MCF 10A (cell line): ENCODE measurements at places on chromosomes 3 and 15.

DNA sequence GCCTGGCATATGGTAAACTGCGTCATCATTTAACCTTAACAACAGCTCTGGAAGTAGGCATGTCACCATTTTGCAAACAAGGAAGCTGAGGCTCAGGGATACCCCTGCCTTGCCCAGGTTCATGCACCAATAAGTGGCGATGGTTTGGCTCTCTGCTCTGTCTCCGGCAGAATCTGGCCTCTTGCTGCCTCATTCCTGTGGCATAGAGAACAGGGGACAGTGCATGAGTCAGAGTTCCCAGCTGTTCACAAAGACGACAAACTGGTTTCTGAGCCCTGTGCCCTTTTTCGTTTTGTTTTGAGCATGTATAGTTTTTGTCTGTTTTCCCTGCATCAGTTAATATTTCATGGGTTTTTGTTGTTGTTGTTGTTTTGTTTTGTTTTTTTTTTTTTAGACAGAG is 236.8 kb downstream of the OPA1 start:
- peak; percentile 83 for DNase-seq

DNA sequence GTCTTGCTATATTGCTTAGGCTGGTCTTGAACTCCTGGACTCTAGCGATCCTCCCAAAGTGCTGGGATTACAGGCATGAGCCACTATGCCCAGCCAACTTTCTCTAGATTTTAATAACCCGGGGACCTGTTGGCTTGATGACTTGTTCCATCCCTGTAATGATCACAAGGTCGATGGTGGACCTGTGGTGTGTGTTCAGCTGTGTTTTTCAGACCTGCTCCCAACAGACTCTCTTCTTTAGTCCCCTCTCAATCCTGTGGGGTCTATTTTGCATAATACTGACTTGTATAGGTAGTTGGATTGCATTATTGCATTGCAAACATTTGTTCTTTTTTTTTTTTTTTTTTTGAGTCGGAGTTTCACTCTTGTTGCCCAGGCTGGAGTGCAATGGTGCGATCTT is 1.9 kb downstream of the MAP2K1 start:
- no peak for DNase-seq

DNA sequence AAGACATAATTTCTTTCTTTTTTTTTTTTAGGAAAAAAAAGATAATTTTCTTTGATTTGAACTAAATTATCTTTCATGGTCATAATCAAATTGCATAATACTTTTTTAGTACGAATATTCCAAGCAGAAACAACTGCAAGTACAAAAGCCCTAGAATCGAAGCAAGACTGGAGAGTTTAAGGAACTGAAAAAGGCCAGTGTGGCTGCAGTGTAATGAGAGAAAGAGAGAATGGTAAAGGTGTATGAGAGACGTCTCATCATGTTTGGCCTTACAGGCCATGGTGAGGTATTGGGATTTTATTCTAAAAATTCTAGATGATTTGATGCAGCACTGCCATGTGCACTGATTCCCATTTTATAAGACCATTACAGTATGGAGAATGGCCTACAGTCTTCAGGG is 180.9 kb downstream of the SUCNR1 start:
- DNase-seq: no peak

DNA sequence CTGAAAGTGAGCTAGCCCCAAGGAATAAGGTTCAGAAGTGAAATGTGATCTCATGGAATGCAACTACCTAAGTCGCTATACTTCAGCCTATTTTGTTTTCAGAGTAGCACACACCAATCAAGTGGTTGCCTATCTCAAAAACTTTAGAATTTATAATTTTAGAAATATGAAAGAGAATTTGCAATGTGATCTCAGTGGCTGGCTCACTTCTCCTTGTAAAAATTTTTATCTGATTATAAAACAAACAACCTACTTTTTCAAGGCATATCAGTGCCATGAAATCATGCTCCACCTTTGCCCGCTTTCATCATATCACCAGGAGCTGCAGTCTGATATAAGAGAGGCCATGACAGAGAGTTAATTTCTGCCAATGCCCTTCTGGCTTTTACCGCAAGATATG is 47.3 kb downstream of the CLDN11 start:
- no peak for DNase-seq

GRCh38 chr15:39747326-39747725 is 35.3 kb downstream of the FSIP1 start:
- DNase-seq: peak; percentile 35

GRCh38 chr3:108396336-108396735 is 100.0 kb downstream of the HHLA2 start:
- peak; percentile 2 for DNase-seq

DNA sequence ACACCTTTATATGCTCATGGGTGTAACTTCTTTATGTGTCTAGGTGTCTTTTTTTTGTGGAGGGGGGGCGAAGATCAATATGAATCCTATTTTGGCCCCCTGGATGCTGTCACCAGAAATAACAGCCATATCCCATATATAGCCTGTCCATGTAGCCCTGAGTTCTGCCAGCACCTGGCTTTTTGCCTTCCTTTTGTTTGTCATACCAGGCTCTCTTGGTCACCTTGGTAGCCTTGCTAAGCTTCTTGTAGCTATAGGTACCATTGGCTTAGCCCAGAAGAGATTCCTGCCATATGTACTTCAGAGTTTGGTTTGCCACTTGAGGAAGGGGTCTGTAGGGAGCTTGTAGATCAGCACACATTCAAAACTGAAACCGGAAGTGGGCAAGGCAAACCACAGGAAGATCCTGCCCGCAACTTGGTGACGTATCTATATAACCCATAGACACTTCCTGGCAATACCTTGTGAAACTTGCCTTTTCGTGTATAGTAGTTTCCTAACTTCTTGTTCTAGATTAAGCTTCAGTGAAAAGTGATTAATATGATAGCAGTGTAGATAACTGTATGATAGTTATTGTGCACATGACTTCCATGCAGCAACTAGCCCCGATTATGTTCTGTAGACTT is 11.9 kb downstream of the RASA2 start:
- no peak for DNase-seq
